ENCODE measurements at places on chromosomes 13 and 19.

DNA sequence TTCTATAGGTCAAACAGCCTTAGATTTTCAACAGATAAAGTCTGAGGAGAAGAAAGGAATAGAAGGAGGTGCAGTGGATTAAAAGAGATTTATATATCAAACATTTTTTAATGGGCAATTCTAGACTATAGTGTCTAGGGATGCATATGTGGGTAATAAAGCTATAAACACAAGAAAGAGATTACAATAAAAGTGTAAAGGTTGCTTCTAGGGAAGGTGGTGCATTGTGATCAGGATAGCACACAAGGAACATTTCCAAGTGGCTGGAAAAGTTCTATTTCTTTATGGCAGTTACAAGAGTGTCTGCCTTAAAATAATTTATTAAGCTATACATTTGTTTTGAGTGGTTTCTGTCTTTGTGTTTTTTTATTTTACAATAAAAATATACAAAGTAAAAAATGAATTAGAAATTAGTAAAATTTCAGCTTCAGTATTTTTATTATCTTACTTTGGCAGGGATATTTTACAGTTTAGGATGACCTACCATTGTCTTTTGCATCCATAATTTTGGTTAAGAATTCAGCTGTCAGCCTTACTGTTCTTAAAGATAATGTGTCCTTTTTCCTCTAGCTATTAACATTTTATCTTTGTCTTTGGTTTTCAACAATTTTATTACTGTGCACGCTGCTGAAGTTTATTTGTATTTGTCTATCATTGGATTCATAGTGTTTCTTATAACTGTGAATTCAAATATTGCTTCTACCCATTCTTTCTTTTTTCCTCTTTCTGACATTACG, 221.8 kb downstream of the LACC1 start:
- DNase-seq, result no peak

- DNase-seq, result peak; percentile 91
These were observed 83.2 kb upstream of the MCF2L start for GRCh38 chr13:112885782-112886268.

DNA sequence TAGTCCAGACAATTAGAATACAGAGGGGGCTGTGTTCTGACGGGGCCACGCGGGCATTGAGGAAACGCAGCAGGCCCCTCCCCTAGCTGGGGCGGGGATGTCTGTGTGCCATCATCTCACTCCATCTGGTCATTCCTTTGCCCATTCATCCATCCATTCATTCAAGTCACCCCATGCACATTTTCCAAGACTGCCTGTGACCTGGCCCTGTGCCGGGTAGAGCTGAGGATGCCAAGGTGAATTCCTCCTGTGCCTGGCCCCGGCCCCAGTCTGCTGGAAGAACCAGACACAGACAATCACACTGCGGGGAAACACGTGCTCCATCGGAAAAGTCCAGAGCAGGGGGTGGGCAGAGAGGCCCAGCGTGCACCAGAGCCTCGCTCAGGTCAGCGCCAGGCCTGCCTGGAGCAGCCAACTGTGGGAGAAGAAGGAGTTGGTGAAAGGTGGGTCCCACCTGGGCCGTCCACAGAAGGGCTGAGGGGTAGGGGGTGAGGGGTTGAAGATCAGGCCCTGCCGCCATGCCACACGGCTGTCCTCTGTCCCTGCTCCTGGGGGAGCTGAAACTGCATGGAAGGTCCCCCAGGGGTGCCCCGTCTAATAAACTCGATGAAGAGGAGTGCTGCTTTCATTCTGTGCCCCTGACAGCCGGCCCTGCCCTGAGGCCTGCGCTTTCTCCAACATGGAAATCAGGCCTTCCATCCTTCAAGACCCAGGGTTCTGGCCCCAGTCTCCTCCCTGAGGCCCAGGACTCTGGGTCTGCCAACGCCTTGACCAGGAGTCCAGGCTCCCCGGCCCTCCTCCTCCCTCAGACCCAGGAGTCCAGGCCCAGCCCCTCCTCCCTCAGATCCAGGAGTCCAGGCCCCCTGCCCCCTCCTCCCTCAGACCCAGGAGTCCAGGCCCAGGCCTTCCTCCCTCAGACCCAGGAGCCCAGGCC, 1.6 kb upstream of the CACNG6 start:
- DNase-seq, result peak; percentile 30

DNA sequence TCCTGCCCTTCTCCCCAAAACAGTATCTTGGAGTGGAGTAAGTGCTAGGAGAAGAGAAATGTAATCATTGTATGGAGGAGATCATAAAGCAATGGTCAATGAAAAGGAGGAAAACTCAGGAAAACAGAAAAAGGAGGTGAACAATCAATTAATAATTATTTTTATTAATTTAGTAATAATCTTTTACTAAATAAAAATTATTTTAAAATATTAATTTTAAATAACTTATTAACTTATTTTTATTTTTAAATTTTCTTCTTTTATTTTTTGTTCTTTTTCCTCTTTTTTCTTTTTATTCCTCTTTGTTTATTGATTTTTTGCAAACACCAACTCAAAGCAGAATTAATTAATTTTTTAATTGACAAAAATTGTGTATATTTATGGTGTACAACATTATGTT, 80.3 kb downstream of the TNFSF11 start:
- no peak for DNase-seq

GRCh38 chr13:113786262-113786841, 27.3 kb downstream of the TMEM255B start:
- DNase-seq, result no peak

GRCh38 chr13:21000647-21001046, 60.7 kb downstream of the LATS2 start:
- no peak for DNase-seq

- DNase-seq, result no peak
These were observed 232.9 kb downstream of the TM9SF2 start for GRCh38 chr13:99734013-99734693.

GRCh38 chr19:17109962-17110598, 34.5 kb downstream of the MYO9B start:
- DNase-seq, result no peak

DNA sequence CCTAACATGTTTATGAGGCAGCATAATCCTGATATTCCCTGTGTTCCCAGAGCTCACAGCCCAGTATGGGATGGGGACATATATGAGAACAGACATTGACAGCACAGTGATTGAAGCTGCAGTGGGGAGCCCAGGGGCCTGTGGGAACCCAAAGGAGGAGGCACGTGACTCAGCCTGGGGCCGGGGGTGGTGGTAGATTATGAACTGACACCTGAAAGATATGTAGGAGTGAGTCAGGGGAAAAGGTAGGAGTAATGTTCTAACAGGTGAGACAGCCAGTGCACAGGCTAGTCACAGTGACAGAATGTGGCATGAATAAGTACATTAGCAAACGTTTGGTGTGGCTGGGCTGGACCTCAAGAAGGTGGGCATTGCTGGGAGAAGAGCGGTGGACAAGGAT, 29.0 kb downstream of the CKM start:
- no peak for DNase-seq

DNA sequence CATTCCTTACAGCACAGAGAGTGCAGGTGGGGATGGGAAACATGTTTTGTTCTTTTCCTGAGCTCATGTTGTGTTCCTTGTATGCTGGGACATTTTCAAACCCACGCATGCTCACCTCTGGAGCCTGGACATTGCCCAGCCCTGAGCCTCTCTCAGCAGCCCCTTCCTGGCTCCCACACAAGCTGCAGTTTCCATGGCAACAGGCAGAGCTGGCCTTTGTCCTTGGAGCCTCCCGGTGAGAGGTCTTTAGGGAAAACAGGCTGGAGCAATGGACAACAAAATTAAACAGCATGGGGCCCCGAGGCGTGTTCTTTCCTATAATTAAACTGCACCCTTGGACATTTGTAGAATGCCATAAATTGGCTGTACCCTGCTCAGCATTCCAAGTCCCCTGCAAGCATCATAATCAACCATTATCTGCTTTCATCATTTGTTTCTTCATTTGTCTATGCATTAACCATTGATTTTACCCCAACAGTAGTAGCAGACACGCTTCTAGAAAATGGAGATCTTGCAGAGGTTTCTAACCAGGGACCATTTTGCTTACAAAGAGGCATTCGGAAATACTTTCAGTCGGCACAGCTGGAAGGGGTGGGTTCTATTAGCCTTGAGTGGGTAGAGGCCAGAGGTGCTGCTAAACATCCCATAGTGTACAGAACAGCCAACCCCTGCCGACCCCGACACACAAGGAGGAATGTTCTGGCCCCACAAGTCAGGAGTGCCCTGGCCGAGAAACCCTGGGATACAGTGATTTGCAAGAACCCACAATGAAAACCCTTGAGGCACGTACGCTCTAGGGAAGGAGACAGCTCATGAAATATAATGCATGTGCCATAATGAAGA, 133.4 kb upstream of the PEG3 start:
- peak; percentile 96 for DNase-seq

GRCh38 chr19:22601906-22602630, 32.1 kb upstream of the ZNF492 start:
- no peak for DNase-seq

DNA sequence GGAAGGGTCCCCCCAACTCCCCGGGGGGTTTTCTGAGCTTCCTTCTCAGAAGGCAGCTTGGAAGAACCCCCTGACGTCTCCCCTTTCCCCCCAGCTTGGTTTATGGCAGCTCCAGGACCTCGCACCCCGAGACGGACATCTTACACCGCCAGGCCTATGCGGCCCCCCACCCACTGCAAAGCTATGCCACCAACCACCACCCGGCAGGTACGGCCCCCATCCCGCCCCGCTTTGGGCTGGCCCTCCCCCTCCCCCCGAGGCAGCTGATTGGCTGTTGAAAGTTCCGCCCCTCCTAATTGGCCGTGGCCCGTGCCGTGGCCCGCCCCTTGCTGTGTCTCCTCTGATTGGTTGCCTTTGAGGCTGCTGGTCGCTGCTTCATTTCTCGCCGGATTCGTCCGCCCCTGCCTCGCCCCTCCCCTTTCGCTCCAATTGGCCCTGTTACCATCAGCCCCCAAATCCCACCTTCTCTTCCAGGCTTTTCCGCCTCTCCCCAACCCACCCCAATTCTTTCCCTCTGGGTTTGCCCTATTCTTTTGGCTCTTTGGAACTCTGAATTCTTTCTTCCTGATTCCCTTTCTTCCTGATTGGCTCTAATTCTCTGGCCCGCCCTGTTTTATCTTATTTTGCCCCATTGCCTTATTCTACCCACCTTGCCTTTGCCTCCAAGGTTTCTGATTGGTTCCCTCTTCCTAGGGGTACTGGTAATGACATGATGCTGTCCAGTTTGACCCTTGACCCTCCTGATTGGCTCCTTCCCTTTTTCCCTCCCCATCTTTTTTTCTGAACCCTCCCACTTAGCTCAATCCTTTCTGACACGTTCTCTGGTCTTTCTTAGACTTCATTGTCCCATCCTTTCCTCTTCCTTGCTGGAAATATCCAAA, 2.5 kb downstream of the PRR12 start:
- DNase-seq, result peak; percentile 96
